ENCODE measurements at places on chromosomes 13 and 19.

- no peak for DNase-seq
Observed at GRCh38 chr13:102033386-102033785, 368.5 kb downstream of the FGF14 start.

DNA sequence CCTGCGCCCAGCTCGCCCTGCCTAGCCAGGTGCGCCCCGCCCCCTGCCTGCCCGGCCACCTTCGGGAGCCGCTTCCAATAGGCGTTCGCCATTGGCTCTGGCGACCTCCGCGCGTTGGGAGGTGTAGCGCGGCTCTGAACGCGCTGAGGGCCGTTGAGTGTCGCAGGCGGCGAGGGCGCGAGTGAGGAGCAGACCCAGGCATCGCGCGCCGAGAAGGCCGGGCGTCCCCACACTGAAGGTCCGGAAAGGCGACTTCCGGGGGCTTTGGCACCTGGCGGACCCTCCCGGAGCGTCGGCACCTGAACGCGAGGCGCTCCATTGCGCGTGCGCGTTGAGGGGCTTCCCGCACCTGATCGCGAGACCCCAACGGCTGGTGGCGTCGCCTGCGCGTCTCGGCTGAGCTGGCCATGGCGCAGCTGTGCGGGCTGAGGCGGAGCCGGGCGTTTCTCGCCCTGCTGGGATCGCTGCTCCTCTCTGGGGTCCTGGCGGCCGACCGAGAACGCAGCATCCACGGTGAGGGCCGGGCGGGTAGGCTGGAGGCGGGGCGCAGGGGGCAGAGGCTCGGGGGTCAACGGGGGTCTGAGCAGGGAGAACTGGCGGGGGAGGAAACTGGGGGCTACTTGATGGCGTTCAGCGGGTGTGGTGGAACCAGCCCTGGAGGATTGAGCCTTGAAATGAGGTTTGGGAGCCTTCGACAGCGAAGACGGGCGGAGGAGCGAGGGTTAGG lies at the start of gene SPINT2:
TSS of gene SPINT2 (plus strand) at position 88 of the 727 bp plus-strand sequence. CDS start at position 408, 320 bp downstream.
- DNase-seq, result no peak

DNA sequence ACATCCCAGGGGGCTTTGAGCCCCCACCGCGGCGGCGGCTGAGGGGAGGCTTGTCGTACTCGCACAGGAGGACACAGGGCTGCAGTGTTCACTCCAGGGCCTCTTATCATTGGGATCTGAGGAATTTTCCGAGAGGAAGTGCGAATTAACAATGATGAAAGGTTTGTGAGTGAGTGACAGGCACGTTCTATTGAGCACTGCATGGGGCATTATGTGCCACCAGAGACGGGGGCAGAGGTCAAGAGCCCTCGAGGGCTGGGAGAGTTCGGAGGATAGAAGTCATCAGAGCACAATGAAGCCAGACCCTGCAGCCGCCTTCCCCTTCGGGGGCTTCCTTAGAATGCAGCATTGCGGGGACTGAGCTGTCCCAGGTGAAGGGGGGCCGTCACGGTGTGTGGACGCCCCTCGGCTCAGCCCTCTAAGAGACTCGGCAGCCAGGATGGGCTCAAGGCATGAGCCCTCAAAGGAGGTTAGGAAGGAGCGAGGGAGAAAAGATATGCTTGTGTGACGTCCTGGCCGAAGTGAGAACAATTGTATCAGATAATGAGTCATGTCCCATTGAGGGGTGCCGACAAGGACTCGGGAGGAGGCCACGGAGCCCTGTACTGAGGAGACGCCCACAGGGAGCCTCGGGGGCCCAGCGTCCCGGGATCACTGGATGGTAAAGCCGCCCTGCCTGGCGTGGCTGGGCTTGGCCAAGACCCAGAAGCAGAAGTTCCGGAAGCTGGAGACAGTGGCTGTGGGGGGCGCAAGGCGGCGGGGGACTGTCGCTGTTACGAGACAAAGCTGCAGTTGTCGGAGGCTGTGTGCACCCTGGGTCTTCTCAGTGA lies 53.9 kb downstream of the MCF2L start:
- DNase-seq, result no peak

DNA sequence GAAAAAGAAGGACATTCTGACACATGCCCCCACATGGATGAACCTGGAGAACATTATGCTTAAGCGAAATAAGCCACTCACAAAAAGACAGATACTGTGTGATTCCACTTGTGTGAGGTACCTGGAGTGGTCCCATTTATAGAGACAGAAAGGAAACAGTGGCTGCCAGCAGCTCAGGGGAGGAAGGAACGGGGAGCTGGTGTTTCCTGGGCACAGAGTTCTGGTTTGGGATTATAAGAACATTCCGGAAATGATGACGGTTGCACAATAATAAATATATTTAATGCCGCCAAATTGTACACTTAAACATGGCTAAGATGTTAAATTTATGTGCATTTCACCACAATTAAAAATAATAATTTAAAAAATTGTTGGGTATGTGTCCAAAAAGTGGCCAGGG lies 33.0 kb downstream of the SERP2 start:
- DNase-seq, result no peak

GRCh38 chr19:13833330-13834243 lies 38.3 kb downstream of the ZSWIM4 start:
- DNase-seq, result peak; percentile 86

- DNase-seq, result no peak
Observed at GRCh38 chr13:66128692-66129269, 1101.4 kb downstream of the PCDH9 start.

GRCh38 chr19:16678498-16678897 lies 17.6 kb downstream of the TMEM38A start:
- DNase-seq, result no peak

GRCh38 chr13:62292714-62293480 lies 877.2 kb upstream of the PCDH20 start:
- no peak for DNase-seq

DNA sequence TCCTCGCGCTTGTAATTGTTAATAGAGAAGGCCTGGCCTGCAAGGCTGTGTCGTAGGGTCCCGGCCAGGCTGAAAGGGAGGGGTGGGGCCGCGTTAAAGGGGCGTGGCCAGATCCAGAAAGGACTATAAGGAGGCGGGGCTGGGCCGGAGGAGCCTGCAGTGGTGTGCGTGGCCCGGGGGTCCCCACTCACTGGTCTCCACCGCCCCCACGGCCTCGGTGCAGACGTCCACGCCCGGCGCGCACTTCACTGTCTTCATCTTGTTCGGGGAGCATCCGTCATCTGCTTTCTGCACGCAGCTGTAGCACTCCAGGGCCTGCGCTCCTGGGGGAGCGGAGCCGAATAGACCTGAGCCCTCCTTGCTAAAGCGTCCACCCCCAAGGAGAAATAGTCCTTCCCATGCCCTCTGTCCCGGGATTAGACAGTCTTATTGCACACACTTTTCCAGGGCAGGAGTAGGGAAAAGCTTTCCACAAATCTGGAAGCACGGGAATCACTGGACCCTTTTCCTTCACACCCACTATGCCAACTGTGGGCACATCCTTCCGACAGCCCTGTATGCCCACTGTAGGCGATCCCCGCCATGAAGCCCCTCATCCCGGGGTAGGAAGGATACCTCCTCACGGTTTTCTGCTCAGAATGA lies 1.2 kb downstream of the LYPD3 start:
- DNase-seq, result no peak

DNA sequence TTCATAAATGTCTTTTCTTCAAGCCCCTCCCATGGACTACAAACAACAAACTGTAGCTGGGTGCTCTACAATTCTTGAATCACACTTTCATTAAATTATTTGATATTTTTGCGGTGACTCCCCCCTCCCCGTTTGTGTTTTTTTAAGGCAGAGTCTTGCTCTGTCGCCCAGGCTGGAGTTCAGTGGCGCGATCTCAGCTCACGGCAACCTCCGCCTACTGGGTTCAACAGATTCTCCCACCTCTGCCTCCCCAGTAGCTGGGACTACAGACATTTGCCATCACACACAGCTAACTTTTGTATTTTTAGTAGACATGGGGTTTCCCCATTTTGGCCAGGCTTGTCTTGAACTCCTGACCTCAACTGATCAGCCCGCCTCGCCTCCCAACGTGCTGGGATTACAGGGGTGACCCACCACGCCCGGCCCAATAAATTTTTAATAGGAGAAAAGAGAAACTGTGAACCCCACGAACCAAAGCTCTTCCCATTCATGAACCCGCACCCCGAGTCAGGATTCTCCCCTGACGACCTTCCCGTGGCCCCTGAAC lies 703 bp downstream of the ZNF506 start:
- DNase-seq, result no peak

DNA sequence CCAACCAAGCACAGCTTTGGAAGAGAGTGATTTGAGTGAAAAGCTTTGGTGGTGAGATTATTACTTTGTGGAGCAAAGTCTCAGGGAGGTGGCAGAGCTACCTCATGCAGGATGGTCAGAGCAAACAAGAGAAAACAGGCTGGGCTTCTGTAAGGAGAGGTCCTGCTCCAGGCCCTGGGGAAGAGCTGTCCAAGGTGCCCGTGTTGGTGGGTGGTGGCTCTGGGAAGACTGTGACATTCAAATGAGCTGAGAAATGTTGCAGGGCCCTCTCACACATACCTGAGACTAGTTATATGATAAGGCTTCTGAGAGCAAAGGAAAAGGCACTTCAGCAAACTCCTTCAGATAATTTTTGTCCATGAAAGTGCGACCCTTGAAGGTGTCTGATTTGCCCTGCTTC lies 205.5 kb upstream of the SOX21 start:
- DNase-seq, result no peak

DNA sequence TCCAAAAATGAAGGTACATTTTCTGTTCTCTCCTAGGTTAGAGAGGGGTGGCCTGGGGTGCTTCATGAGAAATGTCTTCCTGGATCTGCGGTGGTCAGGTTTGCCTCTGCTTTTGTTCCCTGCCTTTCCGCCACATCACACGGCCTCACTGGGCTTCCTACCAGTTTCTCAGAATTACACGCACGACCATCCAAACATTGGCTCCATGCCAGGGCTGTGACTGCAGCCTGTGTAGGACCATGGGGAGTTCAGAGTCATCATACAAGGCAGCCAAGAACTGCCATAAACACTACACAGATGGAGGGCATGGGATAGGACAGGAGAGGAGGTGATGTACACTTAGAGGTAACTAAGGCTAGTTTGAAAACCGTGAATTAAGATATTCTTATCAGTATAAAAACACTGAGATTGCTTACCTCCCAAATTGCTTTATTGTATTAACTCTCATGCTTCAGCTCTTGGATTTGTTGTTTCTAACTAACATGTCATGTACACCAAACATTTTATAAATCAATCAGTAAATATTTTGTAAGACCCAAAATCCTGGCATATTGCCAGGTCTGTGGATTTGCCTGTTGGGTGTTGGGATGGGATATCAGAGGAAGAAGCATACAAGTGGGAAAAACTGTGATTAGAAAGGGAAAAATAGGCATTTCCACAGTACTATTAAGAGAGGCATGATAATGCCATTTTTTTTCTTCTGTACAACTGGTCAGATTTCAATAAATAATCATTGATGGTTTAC lies 45.2 kb downstream of the CDADC1 start:
- peak; percentile 52 for DNase-seq

GRCh38 chr13:27161980-27162379 lies 9.6 kb downstream of the USP12 start:
- no peak for DNase-seq
